ENCODE measurements at places on chromosomes 16 and 17.
A peak's percentile ranks its signal among the peaks of the same experiment; 100 is the strongest.

DNA sequence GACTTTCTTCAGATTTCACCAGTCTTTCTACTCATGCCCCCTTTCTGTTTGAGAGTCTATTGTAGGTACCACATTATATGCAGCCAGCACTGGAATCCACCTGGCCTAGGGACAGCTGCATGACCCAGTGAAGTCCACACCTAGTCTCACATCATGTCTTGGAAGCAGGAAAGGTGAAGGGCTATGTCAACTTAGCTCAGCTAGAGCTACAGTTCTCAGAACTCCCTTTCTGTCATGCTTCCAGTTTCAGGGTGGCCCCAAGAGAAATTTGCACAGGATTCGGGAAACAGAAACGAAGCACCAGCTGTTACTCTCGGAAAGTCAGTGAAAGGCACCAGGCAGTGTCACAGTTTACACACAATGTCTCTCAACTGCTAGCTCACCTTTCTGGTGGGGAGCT, 51.6 kb upstream of the NLRP1 start:
- DNase-seq = no peak

GRCh38 chr16:88655733-88656281, 5.0 kb upstream of the CYBA start:
- no peak for DNase-seq

GRCh38 chr17:2235792-2236366, 67.7 kb downstream of the SMG6 start:
- DNase-seq = no peak

GRCh38 chr17:80599546-80600305, 55.1 kb downstream of the RPTOR start:
- peak; percentile 80 for DNase-seq

DNA sequence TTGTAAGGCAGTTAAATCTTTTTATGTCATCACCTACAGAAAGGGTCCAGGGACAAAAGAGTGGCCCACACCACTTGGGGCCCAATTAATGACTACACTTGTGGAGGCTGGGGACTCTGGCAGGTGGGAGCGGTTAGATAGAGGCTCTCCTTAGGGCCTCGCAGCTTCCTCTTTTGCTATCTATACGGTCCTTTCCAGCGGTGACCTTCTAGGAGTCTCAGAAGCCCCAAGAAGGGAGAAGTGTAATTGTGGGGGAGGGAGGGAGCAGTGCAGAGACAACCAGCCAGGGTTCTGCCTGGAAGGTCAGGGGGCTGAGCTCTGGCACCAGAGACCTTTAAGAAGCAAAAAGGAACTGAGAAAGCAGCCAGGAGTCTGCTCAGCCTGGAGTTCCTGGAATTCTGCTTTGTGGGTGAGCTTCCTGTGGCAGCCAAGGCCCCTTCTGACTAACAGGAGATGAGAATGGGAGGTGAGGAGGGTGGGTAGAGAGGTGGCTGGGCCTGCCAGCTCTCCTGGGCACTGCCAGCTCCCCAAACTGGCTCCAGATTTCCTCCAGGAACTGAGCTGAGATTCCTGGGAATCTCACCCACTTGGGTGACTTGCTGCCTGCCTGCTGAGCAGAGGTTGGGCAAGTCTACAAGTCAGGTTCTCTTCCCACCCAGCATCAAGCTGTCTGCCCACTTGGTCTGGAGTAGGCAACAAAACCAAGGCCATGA, 16.3 kb upstream of the MAP3K14 start:
- DNase-seq = peak; percentile 54

- peak; percentile 76 for DNase-seq
Observed at GRCh38 chr17:16407911-16408588, 7.3 kb upstream of the TRPV2 start.

- no peak for DNase-seq
Observed at GRCh38 chr16:79018650-79019429, 581.7 kb downstream of the MAF start.

GRCh38 chr16:85377388-85378144, 235.6 kb upstream of the GSE1 start:
- DNase-seq = no peak

DNA sequence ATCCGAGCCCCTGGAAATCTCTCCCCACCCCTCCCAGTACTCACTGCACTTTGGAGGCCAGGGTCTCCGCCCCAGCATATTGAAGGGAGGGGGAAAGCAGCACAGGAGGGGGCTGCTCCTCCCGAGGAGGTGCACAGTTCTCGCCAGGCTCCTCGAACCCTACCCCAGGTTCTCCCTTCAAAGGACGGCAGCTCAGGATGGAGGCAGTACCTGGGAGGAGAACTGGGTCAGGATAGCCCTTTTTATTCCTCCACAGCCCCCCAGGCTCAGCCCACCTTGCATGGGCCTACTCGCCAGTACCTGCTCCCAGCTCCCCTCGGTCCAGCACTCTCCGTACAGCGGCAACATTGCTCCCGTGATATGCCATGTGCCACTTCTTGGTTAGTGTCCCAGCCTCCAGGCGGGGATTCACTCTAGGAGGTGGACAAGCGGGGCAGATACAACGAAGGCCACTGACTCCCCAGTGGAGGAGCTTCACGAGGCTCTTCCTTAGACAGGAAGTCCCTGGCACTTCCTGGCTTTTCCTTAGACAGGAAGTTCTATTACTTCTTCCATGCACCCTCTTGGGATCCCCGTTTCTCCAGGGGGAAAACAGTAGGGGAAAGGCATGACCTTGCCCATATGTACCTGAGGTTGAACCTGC, 2.1 kb upstream of the GPS2 start:
- DNase-seq = no peak

- no peak for DNase-seq
Observed at GRCh38 chr16:17306745-17307144, 164.0 kb downstream of the XYLT1 start.

GRCh38 chr16:67992661-67993206, 6.5 kb downstream of the DPEP2 start:
- no peak for DNase-seq

DNA sequence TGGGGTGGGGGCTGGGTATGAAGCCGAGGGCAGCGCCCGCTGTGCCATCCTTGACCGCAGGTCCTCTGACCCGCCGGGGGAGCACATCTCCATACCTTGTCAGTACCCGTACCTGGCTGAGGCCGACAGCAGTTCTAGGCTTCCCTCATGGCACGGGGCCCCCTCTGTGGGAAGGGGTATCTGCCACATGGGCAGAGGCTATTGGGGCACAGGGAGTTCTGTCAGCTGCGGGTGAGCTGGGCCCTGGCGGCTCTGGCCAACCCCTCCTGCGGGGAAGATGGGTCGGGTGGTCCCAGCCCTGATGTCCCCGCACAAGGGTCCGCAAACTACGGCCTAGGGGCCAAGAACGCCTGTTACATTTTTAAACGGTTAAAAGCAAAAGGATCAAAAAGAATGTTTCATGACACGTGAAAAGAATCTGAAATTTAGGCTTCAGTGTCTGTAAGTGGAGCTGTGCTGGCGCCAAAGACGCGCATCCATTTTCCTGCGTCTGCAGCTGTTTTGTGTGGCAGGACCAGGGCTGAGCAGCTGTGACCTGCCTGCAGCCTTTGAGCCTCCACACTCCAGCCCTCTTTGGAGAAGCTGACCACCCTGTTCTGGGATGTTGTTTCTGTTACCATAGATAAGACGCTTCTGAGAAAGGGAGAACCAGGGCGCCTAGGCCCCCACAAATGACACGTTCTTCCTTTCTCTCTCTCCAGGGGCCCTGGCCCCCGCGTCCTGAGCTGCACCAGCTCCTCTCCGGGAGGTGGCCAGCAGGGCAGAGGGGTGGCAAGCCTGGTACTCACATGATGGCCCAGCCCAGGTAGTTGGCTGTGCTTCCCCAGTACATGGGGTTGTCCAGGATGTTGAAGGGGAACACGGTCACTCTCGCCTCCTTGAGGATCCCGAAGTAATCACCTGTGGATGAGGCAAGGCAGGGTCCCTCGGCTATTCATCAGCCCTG, 12.7 kb upstream of the RASD1 start:
- DNase-seq = no peak

DNA sequence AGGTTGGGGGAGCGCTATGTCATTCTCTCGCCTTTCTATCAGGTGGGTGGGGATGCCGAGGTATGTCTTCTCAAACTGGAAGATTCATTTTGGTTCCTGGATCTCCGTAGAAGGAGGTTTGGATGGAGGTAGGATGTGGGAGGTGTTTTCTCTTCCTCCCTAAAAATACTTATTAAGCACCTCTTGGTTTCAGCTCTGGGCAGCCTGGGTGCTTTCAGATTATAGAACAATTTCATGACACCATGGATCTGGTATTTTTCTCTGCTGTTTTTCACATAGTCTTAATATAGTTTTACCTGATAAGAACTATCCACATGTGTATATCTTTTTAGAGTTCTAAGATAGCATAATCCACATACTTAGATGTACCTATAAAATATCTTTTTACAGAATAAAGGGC, 92.9 kb downstream of the YPEL2 start:
- DNase-seq = no peak

- no peak for DNase-seq
Observed at GRCh38 chr16:80623376-80623775, 82.6 kb downstream of the DYNLRB2 start.

DNA sequence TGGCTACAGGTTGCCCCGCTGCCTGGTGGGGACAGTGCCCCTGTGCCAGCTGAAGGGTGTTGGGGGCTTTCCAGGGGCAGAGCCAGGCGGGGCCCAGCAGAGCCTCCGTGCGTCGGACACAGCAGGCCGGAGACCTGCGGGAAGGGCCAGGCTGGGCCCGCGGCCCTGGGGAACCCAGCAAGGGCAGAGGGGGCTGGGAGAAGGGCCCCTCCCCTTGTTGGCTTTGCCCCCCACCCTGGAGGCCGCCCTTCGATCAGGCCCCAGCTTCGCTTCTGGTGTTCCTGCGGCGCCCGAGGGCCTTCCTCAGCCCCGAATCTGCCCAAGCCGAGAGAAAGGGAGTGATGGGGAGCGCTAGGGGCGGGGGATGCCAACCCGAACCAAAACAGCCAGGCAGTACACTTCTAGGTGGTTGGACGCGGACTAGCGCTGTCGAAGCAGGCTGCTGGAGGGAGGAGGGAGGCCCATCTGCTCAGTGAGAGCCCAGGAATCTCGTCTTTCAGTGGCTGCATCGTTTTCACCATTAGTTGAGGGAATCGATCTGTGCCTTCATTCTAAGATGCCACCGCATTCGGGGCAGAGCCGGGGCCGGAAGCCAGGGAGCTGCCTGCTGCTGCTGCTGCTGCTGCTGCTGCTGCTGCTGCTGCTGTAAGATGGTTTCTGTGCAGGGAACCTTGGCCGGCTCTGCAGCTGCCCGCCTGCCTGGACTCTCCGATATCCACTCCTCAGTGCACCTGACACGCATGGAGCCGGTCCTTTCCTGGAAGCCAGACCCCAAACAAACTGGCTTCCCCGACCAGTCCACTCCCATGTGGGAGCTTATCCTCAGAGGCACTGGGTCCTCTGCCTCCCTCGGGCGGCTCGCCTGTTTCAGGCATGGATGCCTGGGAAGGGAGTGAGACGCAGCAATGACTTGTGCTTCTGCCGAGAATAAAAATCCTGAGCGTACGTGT, 1.7 kb downstream of the JPH3 start:
- DNase-seq = peak; percentile 30

DNA sequence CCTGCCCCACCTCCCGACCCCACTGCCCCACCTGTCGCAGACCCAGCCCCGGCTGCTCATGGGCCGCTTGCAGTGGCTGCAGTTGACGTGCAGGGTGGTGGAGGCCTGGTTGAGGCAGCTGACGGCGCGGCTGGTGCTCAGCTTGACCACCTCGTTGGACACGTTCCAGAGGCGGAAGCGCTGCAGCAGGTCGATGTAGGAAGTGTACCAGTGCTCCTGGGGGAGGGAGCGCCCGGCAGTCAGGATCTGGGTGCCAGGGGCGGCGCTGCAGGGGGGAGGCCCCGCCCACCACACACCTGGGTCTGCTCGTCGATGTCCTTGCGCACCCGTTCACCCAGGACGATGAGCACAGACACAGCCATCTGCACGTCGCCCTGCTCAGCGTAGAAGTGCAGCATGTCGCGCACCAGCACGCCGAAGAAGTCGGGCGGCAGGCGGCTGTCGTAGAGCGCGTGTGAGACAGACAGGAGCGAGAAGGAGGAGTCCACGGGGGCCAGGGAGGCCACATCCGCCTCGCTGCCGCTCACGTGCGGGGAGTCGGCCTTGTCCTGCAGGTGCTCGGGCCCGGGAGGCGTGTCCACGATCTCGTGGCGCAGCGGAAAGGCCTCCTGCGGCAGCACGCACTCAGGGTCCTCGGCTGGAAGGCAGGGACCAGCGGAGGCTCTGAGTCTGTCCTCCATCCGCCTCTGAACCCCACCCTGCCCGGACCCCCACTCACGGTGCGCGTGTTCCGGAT, 995 bp upstream of the JMJD8 start:
- peak; percentile 96 for DNase-seq

DNA sequence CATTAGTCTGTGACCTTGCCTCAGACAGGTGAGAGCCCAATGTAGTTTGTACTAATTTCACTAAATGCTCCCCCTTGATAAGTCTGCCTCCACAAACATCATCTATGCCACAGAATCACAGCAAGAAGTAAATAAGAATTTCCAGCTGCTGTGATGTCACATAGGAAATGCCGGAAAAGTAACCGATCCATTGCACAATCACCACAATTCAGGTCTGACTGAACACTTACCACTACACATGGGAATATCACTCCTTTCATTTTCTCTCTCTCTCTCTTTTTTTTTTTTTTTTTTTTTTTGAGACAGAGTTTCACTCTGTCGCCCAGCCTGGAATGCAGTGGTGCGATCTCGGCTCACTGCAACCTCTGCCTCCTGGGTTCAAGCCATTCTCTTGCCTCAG, 79.0 kb upstream of the CDH11 start:
- DNase-seq = no peak

DNA sequence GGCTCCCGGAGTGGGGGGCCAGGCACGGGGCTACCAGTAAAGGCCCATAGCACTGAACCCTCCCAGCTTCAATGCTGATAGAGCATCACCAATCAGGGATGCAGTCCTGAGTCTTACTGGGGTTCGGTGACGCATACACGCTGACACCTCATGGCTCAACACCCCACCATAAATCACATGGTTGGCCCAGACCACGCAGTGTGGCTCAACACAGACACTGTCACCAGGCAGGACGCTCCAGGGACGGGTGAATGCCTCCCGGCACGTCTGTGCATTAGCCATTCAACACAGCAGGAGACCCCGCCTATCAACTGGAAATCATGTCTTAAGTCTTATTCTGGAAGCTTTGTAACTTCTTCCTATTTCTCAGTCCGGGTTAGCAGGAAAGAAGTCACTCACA, 35.0 kb downstream of the NECAB2 start:
- no peak for DNase-seq

GRCh38 chr16:23523876-23524385, 13.6 kb upstream of the GGA2 start:
- DNase-seq = no peak

DNA sequence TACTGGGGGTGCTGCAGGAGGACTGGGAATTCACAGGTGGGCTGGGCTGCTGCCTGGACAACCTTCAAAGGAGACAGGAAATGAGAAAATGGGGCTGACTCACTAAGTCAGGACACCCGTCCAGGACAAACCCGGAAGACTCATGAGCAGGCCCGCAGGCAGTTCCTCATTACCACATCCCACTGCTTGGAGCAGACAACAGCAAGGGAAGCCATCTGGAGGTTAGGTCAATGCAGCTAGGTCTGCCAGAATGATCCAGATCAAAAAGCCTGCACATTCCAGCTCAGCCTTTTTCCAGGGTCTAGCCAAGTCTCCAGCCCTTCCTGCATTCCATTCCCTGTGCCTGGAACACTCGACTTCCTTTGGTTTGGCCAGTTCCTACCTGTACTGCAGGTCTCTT, 536.5 kb upstream of the CDH11 start:
- no peak for DNase-seq

Measured in DMS53 (cell line).